T-helper 1 cell treated with Interleukin-12 subunit alpha and Interleukin-12 subunit beta and Interleukin-4 antibody, amounts not matched to agents 30 ng/mL and 1 ng/mL, for 36 hours (primary cell): ENCODE measurements at places on chromosomes 3 and 15. TPM values are rescaled to one million over a fixed set of nuclear protein-coding genes. Genes with fewer than 3 reads are reported as not detected.

Gene EDC3
- 41.7 and 51.2 TPM in 2 replicates for total RNA-seq

Gene GREM1
- total RNA-seq: not detected in 2 replicates

Gene DET1
- 3.1 and 3.3 TPM in 2 replicates for total RNA-seq

Gene FYCO1
- 24.7 and 25.2 TPM in 2 replicates for total RNA-seq

Gene SEMA7A
- total RNA-seq: 27.7 and 30.5 TPM in 2 replicates

Gene MUSTN1
- 0.59 and 3.0 TPM in 2 replicates for total RNA-seq

Gene GABRG3
- not detected in 2 replicates for total RNA-seq

Gene TSEN2
- total RNA-seq: 13.3 TPM in 2 replicates

Gene GAP43
- total RNA-seq: not detected in 2 replicates

Gene DNAH12
- total RNA-seq: 0.10 and 0.20 TPM in 2 replicates

Gene CD86
- total RNA-seq: 5.4 and 6.4 TPM in 2 replicates

Gene DPPA2
- total RNA-seq: not detected in 2 replicates

Gene FOXB1
- 1.4 and 1.6 TPM in 2 replicates for total RNA-seq

Gene CCNDBP1
- 71.9 and 77.8 TPM in 2 replicates for total RNA-seq

Gene CCR3
- 0.24 and 0.27 TPM in 2 replicates for total RNA-seq

Gene JAGN1
- 33.9 and 36.2 TPM in 2 replicates for total RNA-seq

Gene KCNAB1
- total RNA-seq: 0.07 and 0.12 TPM in 2 replicates

Gene CCDC54
- total RNA-seq: not detected in 2 replicates

Gene ZNF620
- total RNA-seq: 6.4 and 6.6 TPM in 2 replicates
